ENCODE measurements at places on chromosomes 3 and 15.

DNA sequence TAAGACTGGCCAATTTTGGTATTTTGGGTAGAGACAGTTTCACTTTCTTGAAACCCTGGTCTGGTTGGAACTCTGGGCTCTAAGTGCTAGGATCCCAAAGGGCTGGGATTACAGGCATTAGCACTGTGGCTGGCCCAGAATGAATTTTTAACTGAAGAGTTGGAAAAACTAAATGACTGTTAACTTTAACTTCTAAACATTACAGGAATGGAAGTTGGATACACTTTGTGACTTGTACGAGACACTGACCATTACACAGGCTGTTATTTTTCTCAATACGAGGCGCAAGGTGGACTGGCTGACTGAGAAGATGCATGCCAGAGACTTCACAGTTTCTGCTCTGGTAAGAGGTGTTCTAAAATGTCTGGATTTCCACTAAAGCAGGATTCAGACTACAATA lies 3.5 kb downstream of the EIF4A2 start:
- DNase-seq = no peak

DNA sequence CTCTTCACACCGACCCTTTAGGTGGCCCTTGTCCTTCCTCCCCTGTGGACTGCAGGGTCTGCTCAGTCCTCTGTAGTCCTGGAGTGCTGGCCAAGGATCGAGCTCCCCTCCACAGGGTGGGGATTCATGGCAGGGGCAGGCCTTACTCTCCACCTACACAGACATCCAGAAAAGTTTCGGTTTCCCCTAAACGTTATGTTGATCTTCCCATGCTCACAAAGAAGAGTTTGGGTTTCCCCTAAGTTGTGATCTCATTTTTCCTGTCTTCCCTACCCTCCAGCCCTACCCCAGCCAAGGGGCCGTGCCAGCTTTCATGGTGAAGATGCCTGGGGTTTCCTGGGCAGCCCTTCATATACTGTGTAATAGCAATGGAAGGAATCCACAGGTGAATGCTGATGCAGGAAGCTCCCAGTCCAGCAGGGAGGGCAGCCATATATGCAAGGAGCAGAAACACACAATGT lies 10.3 kb downstream of the STOML1 start:
- DNase-seq = no peak

GRCh38 chr3:181906338-181906737 lies 194.6 kb downstream of the SOX2 start:
- DNase-seq = no peak

DNA sequence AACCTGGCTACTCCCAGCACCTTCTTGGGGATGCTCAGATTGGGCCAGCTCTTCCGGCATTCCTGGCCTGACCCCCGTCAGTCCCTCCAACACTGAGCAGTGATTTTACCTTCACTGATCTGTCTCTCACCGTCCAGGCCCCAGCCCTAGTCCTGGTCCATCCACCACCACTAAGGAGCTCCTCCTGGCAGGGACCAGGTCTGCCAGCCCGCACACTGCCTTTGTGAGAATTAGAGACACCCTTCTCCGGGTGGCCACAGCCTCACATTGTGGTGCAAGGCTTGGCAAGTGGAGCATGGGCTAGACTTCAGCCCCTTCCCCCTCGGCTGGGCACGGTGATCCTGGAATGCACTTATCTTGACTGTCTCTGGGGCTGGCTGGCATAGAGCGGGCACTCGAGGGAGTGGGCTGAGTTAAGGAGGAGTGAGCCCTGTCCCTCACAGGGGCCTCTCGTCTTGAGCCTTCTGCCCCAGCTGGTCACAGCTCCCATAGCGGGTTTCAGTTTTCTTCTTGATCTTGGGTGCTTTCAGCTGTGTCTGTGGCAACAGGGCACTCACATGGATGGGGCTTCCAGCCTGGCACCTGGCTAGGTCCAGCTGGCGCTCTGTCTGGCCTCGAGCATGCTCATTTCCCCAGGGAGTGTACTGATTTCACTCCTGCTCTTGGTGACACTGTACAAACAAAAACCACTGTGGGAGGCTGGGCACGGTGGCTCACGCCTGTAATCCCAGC lies 53.9 kb downstream of the LINGO1 start:
- no peak for DNase-seq

DNA sequence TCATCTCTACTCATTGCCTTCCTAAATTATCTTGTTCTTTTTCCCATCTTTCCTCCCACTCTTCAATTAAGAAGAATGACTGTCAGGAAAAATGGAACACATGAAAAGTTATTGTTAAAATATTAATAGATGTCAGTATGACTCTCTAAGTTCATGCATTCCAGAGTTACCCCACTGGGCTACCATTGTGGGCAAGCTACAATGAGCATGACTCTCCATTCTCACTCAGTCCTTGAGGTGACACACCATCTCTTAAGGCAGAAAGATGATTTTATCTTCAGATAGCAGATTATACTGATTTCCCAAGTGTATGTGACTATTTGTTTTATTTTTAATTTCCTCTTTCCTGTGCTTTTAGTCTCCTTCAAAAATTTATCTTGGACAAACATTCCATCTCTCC lies 144.3 kb downstream of the ALCAM start:
- no peak for DNase-seq

DNA sequence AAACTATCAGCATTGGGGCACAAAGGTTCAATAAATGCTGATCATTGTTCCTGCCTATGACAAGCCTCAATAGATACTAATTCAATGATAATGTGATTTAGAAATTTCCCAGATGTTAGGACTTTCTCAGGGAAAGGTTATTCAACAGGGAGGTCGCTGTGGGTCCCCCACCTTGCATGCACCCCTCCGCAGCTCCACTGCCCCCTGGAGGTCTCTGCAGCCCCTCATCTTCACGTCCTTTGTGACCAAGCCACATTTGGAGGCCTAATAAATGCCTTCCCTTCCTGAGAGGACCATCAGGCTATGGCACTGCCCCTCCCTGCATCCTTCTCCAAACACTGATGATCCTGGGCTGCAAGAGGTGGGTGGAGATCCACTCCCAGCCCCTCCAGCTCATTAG lies 50.2 kb downstream of the NOX5 start:
- no peak for DNase-seq

GRCh38 chr15:39130556-39131379 lies 450.1 kb upstream of the THBS1 start:
- no peak for DNase-seq

DNA sequence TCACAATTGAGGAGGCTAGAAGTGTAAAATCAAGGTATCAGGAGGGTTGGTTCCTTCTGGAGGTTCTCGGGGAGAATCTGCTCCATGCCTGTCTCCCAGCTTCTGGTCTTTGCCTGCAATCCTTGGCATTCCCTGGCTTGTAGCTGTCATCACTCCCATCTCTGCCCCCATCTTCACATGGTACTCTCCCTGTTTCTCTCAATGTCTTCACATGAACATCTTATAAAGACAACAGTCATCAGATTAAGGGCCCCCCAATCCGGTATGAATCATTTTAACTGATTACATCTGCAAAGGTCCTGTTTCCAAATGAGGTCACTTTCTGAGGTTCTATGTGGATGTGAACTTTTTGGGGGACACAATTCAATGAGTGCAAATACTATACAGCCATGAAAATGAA lies 113.0 kb upstream of the GALNT15 start:
- DNase-seq = no peak

- DNase-seq = no peak
Measured at GRCh38 chr3:32371461-32372212, 20.0 kb upstream of the CMTM7 start.

DNA sequence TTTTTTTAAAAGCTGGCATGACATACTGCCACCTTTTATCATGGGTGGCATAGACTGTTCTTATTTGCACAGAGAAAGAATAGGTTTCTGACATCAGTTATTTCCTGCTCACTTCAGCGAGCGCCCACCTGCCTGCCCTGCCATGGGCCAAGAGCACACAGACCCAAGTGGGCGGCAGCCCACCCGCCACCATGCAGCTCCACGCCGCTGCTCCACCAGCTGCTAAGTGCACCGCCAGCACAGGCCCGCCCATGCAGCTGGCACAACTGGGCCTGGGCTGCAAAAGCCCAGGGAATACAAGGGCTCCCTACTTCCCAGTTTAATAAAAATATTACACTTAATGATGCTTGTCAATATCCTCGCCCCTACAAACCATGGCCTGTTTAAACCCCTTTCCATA lies 15.4 kb downstream of the ZNF148 start:
- no peak for DNase-seq

DNA sequence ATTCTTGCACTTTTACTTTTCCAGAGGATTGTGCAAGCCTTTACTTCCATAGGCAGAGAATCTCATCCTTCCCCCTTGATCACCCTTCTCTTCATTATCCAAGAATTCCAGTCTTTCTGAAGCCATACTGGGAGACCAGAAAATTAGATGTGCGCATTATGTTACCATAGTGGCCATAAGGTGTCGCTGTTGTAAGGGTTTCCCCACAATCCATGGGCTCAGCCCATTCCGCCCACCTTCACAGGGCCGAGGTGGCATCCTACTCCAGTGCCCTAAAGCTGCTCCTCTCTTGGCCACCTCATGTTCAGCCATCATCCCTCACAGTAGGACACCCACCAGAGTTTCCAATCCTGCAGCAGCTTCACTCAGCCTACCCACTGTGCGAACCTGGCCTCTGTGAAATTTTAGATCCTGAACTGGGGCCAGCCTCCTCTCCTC lies 35.0 kb downstream of the CTSH start:
- peak; percentile 62 for DNase-seq

GRCh38 chr3:106945435-106945834 lies 431.8 kb upstream of the CCDC54 start:
- no peak for DNase-seq

GRCh38 chr3:53949541-53949940 lies 57.9 kb upstream of the SELENOK start:
- DNase-seq = no peak

DNA sequence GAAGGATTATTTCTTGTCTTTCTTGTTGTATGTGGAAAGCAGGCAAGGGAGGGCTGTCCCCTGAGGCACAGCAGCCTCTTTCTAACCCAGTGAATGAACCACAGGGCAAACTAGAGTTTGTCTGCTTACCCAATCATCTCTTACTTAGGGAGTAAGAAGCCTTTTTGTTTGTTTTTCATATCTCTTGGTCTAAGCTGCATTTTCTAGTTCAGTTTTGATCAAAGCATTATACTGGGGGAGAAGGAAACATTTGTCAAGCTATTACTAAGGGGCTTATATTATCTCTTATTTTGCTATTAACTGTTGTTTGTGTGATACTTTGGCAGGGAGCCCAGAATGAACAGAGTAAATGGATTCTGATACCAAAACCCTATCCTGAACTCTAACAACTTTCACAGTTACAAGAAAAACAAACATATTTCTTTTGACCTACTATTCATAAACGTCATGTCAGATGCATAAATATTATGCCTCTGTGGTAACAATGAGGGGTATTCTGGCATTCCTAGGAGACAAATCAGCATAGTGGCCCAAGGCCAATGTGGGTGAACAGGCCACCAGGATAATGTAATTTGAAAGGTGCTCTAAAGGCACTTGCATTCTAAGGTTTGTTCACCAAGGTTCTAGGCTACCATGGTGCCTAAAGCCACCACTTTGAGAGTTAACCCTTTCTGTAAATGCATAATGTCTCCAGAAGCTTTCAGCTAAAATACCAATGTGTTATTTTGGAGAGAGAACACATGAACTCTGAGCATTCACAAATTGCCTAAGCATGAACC lies 271.6 kb upstream of the ZPLD1 start:
- no peak for DNase-seq

All from Ammon's horn (tissue), 1 donor.